ENCODE measurements at places on chromosomes 12 and 14. TPM values are rescaled to one million over a fixed set of nuclear protein-coding genes. Genes with fewer than 3 reads are reported as not detected.

The CAPZA3 gene
- total RNA-seq, result not detected

The RNASE1 gene
- total RNA-seq, result not detected

The AICDA gene
- total RNA-seq, result not detected

The PLEKHD1 gene
- total RNA-seq, result 0.04 TPM

The COQ10A gene
- total RNA-seq, result 12.1 TPM

The RNU4-1 gene
- total RNA-seq, result 620 TPM

The TULP3 gene
- total RNA-seq, result 8.6 TPM

The TUNAR gene
- not detected for total RNA-seq

The FOXM1 gene
- 79.1 TPM for total RNA-seq

The TCHP gene
- 27.0 TPM for total RNA-seq

The NAV3 gene
- total RNA-seq, result not detected

The BICDL1 gene
- 103 TPM for total RNA-seq

The MAP1LC3B2 gene
- 1.0 TPM for total RNA-seq

The TAMALIN gene
- 14.5 TPM for total RNA-seq

The TMTC1 gene
- total RNA-seq, result not detected

The KRT77 gene
- not detected for total RNA-seq

The DPF3 gene
- 1.2 TPM for total RNA-seq

The PPP4R4 gene
- 1.4 TPM for total RNA-seq

The APOF gene
- total RNA-seq, result not detected

The GLRX5 gene
- total RNA-seq, result 54.9 TPM

The KHNYN gene
- 57.9 TPM for total RNA-seq

The SCN8A gene
- total RNA-seq, result 1.3 TPM

The SIX6 gene
- total RNA-seq, result not detected

The AMN gene
- 0.72 TPM for total RNA-seq

The CKAP4 gene
- 15.3 TPM for total RNA-seq

The KLHDC1 gene
- 0.69 TPM for total RNA-seq

The KRT72 gene
- not detected for total RNA-seq

The LMNTD1 gene
- not detected for total RNA-seq

The IL25 gene
- not detected for total RNA-seq

The CLMN gene
- 0.40 TPM for total RNA-seq

The BATF gene
- total RNA-seq, result 127 TPM

The KLRC4 gene
- 7.6 TPM for total RNA-seq

The SETD1B gene
- total RNA-seq, result 22.2 TPM

The KSR2 gene
- total RNA-seq, result not detected

The DLGAP5 gene
- total RNA-seq, result 46.2 TPM

The PRPF40B gene
- 11.4 TPM for total RNA-seq

The TNFRSF1A gene
- 60.2 TPM for total RNA-seq

The MANSC4 gene
- total RNA-seq, result not detected

Measured in activated CD8-positive, alpha-beta memory T cell treated with anti-CD3 and anti-CD28 coated beads for 36 hours (primary cell).